Stimulated activated naive B cell treated with anti-CD40 and anti-IgM and Interleukin-4, amounts not matched to agents 10 μg/mL and 1 μg/mL and 100 μg/mL, for 72 hours (primary cell): ENCODE measurements at places on chromosomes 1 and 21.

- DNase-seq = no peak
Observed at GRCh38 chr1:7594002-7594713, 176.9 kb upstream of the VAMP3 start.

DNA sequence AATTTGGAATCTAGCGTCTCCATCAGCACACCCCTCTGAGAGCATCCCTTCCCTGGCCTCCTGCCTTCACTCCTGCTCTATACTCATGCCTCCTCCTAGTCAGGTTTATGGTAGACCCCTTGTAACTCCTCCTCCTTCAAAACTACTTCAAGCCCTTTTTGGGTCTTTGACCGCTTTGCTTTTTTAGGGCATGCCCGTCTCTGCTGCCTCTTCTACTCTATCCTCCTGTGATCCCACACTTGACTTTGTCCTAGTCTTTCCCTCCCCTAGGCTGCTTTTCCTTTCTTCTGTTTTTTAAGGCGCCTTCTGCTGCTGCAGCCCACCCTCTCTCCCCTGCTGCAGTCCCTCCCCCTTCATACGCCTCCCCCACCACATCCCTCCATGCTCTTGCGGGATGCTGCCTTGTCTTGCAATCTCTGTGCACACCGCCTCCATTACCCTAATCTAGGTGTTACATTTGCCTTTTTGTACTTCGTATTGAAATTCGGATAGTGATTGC lies 1.5 kb downstream of the SNX27 start:
- DNase-seq = no peak

DNA sequence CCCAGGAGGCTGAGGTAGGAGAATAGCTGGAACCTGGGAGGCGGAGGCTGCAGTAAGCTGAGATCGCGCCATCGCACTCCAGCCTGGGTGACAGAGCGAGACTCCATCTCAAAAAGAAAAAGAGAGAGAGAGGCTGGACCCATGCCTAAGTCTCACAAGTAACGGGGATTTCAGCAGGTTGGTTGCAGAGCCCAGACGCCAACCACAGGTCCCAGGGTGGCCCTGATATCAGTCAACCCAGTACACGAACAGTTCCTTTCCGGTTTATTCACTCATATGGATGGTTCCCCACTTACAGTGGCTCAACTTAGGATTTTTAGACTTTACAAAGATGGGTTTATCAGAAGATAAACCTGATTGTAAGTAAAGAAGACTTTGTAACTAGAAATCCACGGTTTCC lies 40.9 kb downstream of the CLSTN1 start:
- DNase-seq = no peak

GRCh38 chr1:112808861-112809684 lies 93.9 kb upstream of the PPM1J start:
- peak; percentile 39 for DNase-seq
